ENCODE measurements at places on chromosomes 3 and 15.
A peak's percentile ranks its signal among the peaks of the same experiment; 100 is the strongest.

GRCh38 chr3:53255423-53255774 lies 423 bp downstream of the TKT start:
- peak; percentile 41 for DNase-seq

DNA sequence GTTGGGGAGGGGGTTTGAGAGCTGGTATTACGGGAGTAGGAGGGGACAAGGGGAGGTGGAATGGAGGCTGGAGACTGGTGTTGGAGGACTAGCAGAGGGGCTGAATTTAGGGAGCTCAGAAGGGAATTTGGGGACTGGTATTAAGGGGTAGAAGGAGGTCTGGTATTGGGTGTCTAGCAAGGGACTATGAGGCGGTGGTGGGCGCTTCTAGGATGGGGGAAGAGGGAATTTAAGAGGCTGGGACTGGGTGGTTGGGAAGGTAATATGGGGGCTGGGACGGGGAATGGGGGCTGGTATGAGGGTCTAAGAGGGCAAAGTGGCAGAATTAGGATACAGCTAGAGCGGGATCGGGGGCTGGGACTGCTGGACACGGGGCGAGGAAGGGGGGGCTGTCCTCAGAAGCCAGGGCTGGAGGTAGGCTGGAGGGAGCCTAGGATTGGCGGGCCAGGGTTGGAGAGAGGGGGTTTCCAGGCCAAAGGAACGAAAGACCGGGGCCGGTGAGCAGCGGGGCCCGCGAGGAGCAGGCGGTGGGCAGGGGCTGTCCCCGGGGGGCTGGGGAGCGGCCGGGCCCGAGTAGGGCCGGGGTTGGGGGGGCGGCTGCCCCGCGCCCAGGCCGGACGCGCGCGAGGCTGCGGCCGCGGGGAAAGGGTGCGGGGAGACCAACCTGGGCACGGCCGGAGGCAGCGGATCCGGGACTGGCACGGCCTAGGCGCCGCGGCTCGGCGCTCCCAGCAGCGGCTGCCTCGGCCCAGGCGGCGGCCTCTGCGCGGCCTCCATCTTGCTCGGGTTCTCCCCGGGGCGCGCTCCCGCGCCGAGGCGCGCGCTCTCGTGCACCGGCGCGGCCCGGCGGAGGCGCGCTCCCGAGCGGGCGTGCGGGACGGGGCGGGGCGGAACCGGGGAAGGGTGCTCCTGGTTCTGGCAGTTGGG lies at the start of gene LHFPL4:
LHFPL4 (minus strand) TSS at position 802 of the 927 bp plus-strand sequence. CDS start 1,143 bp downstream, outside the sequence.
- DNase-seq: no peak

- no peak for DNase-seq
These were observed 56.7 kb downstream of the ALCAM start for GRCh38 chr3:105423397-105423796.

DNA sequence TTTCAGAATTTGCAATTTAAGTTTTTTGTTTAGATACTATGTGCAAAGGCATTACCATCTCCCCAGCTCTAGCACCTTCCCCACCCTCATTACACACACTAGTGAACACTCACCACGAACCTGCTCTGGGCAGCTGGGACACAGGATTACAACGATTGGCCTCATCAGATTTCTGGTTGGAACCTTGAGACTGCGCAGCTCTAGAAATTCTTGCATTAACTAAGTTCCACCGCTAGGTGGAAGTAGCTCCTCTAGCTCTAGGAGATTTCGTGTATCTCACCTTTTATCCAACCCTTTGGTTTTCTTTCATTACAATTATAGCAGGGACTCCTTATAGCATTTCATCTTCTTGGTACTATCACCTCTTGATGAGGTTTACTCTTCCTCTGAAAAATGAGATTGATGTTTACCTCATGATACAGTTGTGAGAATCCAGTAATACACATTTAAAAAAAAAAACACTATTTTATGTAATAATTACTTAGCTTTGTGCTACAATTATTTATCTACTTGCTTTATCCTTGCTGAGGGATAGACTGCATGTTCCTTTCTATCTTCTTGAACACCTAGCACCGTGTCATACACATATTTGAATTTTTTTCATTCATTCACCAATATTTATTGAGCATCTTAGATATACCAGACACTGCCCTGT lies 28.7 kb upstream of the PLOD2 start:
- DNase-seq: no peak

DNA sequence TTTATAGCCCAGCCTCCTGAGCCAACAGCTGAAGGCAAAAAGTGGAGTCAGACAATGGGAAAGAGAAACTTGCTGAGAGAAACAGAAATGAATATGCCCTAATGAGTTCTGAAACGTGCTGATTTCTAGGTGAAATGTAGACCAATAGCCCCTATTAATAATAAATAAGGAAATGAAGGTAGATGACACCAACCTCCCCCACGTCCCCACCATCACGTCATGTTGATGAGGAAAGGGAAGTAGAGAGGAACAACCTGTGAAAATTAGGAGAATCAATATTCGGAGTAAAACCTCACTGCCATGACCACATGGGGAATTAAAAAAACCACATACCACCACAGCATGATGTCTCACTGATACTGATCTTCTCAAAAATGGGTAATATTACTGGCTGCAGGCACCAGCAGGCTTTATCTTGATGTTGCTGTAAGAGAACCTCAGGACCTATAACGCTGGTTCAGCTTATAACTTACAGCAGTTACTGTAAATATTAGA lies 64.0 kb downstream of the KAT2B start:
- DNase-seq: no peak

Measured in stimulated activated CD4-positive, alpha-beta T cell treated with anti-CD3 and anti-CD28 coated beads, TNF-alpha, amount 100 ng/mL, for 4 hours (primary cell).